Astrocyte (in vitro differentiated cells and primary cell): ENCODE measurements at places on chromosomes 1 and 21. TPM values are rescaled to one million over a fixed set of nuclear protein-coding genes. Genes with fewer than 3 reads are reported as not detected.

The CELA2A gene
- total RNA-seq = not detected in 2 replicates

DNA sequence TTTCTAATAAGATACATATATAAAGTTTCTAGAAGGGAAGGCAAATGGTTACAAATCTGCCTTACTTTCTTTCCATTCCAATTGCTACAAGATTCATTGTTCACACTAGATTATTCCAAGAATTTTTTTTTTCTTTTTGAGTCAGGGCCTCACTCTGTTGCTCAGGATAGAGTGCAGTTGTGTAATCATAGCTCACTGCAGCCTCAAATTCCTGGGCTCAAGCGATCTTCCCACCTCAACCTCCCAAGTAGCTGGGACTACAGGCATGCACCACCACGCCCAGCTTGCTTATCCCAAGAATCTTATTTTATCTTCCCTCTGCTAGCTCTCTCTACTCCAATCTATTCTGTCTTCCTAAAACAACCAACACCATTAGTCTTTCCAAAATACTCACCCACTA lies 81.8 kb downstream of the KIAA0319L start:
- peak; percentile 14 for DNase-seq

GRCh38 chr1:12549460-12550349 lies 68.3 kb downstream of the DHRS3 start:
- peak; percentile 98 for DNase-seq

DNA sequence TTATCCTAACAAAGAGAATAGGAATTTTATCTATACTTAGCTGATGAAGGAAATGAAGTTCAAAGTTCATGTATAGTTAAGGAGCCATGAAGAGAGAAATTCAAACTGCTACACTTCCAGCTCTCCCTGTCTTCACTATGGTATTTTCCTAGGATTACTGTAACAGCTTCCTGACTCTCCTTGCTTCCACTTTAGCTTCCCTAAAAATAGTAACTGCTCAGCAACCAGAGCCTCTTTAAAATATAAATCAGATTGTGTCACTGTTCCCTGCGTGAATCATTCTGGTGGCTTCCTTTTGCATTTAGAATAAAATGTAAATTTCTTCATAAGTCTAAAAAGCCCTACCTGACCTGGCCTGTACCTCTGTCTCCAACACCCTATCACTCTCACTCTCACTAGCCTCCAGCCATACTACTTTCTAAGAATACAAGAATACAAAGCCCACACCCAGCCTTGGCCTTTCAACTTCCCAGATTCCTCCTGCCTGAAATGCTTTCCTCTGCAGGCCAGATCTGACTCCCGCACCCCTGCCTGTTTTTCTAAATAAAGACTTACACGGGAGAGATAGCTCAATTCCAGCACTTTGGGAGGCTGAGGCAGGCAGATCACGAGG lies 30.5 kb downstream of the OR10J1 start:
- no peak for DNase-seq

GRCh38 chr1:115364046-115364779 lies 26.2 kb upstream of the NGF start:
- peak; percentile 87 for DNase-seq
